Kasumi-1 (cell line): ENCODE measurements at places on chromosomes 5 and 9.

DNA sequence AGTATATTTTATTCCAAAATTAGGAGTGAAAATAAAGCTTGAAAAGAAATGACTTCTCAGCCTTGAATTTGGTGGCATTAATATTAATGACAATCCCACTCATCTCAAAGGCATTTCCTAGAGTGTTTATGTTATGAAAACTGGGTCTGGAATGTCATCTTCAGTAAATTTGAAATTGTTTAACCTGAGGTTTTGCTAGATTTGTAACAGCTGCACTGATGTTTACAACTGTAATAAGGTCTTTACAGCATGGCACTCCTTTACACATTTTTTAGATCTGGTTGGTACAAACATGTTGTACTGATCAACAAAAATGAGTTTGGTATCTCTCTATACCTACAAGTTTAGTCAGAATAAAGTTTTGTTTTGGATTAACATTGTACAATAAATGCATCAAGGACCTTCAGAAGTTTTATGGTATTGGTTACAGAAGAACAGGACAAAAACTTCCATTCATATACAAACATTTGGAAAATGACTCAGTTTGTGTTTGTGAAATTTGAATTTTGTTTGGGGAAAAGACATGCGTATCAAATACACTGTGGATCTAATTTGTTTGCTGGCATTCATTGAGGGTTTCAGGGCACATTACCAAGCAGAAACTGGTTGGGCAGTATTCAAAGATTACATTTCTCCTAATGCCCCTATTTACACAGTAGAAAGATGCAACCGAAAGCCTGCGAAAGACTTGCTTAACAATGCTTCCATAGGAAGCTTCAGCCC, 11.6 kb downstream of the FANCC start:
- DNase-seq: no peak

- DNase-seq: no peak
Measured at GRCh38 chr9:123425261-123425821, 69.3 kb downstream of the CRB2 start.

DNA sequence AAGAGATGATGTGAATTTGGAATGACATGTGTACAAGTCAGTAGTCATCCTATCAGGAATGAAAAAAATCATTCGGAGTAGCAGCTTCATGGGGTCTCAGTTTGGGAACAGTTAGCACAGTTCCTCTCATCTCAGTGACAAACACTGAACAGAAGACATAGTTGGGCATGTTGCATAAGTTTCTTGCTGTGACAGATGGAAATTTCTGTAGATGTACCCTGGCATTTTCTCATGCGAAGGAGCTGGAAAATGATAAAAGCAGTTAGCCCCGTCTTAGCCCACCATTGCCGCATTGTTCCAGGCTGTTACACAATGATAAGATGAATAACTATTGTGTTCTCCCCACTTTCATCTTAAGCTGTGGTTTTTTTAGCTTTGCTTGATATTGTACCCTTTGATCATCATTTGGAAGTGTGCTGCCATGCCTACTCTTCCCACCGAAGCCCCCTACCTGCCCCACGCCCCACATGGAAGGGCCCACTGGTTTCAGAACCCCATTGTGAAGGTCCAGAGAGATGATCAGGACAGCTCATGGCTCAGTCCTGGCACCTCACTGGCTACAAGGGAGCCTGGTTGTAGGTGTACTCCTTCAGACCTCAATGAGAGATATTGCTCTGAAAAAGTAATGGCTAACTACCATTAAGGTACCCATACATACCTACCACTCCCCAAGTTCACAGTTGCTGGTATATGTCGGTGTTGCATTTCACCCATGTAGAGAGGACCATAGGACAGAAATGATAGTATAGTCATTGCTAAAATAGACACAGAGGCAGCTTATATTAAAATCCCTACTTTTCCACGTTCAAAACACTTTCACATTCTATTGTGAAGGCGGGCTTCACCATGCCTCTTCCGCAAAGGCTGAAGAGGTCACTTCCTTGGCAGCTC, 38.8 kb downstream of the SFXN1 start:
- DNase-seq: no peak

GRCh38 chr9:129380961-129381401, 202.9 kb upstream of the IER5L start:
- DNase-seq: no peak

DNA sequence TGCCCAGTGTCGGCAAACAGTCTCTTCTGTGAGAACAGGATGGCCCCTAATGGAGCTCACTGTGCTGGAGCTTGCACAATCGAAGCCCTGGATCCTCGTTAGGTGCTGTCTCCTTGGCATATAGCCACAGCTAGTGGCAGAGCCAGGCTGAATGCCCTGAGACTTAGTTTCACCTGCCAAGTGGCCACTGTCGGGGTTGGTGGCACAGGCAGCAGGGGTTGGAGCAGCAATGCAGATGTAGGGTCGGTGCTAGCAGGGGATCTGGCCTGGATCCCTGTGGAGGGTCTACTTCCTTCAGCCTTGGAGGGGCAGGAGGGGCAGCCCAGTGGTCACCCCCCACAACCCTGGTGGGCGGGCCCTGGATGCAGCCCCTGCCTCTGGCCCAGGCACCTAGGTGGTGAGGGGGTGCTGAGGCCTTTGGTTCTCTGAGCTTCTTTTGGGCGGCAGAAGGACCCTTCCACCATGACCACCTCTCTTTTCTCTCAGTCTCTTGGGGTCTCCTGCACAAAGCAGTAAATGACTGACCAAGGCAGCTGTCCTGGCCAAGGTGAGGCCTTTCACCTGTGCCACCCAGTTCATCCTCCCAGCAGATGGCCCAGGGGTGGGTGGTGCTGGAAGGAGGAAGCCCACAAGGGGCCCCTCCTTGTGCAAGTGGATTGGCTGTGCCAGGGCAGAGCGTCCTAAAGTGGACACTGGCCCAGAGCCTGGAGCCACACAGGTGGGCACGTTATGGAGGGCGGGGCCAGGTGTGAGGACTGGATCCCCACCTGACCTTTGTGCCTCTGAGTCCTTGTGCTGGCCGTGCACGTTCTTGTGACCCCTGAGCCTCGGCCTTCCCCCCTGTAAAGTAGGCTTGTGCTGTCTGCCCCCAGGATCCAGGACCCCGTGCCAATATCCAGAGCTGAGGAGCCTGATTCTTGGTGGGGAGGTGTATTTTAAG, 44.8 kb downstream of the PHF2 start:
- no peak for DNase-seq

DNA sequence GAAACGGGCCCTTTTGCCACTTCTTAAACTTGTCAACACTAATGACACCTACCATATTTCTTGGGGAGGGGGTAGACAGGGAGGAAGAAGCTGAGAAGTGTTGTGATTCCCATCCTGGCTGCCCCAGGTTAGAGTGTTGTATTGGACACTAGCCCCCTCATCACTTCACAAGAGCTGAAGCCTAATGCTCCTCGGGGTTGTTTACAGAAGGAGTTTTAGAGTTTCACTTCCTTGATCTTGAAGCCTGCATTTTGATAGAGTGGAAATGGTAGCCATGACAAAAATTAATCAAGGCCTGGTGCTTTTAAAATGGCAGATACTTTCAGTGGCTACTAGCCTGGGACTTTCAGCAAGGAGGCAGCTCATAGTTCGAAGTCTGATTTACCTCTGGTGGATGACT, 11.0 kb upstream of the FAM120AOS start:
- DNase-seq: no peak

DNA sequence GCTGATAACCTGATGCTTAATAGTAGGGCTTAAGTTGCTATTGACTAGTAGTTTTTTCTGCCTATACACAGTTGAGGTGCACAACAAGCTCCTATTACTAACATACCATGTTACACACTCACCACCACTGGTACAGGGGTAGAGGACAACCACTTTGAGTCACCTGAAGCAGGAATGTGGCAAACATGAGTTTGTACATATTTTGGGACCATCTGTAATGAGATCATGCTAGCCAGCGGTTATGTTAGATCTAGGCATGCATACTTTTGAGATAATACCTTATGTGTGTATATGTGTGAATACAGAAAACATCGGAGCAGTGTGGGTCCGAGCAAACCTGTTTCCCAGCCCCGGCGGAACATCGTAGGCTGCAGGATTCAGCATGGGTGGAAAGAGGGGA, 72.8 kb upstream of the NXNL2 start:
- no peak for DNase-seq

- DNase-seq: no peak
Measured at GRCh38 chr9:127935765-127936221, 1.9 kb downstream of the DPM2 start.

- DNase-seq: peak; percentile 81
Measured at GRCh38 chr9:127561491-127562278, 50.4 kb upstream of the STXBP1 start.

DNA sequence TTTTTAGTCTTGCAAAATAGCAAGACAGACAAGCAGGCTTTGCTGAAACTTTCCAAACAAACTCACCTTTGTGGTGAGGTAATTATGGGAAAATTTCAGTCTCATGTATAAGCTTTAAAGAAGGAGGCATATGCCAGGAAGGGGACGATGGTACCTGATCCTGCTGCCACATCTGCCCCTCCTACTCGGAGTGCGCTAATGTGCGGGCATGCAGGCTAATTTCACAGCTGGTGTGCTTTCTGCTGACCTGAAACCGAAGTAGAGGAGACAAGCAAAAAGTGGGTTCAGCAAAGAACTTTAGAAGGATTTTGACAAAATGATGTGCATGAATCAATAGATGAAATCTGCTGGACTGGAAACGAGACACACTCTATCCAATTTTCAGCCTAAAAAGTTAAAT, 117.1 kb upstream of the IRX4 start:
- no peak for DNase-seq

- DNase-seq: no peak
Measured at GRCh38 chr9:33884856-33885701, 68.1 kb downstream of the UBE2R2 start.

DNA sequence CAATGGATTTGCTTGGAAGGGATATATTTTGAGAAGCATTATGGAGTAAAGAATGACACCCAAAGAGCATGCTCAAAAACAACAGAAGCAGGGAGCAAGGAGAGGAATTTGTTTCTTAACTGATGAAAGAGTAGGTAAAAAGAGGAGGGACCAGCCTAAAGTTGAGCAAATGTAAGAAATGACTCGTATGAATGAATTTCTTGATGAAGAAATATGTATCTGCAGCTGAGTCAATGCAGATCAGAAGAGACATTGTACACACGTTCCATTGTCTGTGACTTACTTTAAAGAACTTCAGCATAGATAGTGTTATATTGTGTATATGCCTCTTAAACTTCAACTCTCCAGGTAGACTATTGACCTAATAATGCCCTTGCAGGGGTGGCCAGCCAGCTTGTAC, 112.7 kb upstream of the NREP start:
- no peak for DNase-seq

DNA sequence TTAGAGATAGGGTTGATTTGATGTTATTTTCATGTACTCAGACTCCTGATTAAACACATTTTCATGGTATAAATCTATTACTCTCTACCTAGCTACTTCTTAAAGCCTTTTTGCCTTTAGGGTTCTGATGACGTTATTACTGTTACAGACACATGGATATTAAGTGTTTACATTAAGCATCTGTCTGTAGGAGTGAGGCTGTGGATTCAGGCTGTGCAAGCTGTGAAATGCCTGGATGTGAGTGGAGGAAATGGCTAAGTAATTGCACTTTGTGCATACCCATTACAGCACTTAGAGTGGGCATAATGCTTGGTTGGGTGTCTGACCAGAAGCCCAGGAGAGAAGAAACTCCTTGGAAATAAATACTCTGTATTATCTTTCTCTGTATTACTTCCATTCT, 186.8 kb downstream of the SNX18 start:
- no peak for DNase-seq

DNA sequence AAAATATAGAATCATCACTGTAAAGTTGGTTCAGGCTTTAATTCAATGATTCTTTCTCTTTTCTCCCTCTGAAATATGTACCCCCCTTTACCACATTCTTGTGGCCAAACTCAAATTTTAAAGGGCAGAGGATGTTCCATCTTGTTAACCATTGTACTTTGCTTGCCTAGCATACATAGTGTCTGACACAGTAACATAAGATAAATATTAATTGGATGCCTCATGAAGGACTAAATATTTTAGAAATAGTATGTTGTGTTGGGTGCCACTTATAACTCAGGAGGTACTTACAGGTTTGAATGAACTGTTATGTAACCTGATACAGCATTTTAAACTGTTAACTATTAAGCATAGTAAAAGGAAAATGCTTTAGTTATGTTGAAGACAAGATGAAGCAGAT, 71.5 kb downstream of the NIPBL start:
- DNase-seq: no peak

- no peak for DNase-seq
Measured at GRCh38 chr5:177498013-177498787, 796 bp upstream of the PDLIM7 start.

- no peak for DNase-seq
Measured at GRCh38 chr5:97847920-97848631, 665.0 kb upstream of the RIOK2 start.

DNA sequence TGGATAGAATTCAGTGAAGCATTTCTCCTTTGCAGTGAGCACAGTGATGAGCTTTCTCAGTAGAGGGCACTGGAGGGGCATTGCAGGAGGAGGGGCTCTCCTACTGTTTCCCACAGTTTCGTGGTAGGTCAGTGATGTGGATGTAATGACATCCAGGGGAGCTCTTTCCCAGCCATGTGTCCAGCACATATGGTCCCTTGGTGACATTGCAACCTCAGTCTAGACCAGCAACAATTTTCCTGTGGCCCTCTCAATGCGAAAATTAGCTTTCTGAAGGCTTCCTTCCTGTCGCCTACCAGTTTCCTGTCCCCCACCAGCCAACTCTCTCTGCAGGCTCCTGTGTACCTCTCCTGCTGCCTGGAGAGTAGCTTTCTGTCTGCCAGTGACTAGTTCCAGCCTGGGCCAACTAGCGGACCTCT, 6.9 kb upstream of the PDCL start:
- peak; percentile 85 for DNase-seq

DNA sequence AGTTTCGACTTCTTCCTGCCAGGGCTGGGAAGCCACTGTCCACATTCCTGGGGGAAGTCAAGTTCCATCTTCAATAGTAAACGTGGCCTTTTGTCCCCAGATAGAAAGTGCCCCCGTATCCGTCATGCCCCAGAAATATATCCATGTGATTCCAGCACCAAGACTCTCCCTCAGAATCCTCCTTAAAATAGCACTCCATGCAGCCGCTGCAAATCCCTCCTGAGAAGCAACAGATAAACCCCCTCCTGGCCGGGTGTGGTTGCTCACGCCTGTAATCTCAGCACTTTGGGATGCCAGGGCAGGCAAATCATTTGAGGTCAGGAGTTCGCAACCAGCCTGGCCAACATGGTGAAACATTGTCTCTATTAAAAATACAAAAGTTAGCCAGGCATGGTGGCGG, 126.1 kb downstream of the OLFM1 start:
- no peak for DNase-seq

DNA sequence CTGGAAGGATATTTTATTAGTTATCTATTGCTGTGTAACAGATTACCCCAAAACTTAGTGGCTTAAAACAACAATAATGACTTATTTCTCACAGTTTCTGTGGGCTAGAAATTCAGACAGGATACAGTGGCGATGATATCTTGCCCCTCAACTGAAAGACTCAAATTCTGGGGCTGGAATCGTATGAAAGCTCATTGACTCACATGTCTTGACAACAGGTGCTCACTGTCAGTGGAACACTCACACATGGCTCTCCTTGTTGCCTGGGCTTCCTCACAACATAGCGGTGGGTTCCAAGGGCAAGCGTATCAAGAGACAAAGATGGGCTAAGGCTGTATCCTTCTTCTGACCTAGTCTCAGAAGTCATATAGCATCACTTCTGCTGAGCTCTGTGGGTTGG, 3.7 kb upstream of the GNPDA1 start:
- no peak for DNase-seq
